Islet precursor cell (in vitro differentiated cells): ENCODE measurements at places on chromosomes 13 and 19.

DNA sequence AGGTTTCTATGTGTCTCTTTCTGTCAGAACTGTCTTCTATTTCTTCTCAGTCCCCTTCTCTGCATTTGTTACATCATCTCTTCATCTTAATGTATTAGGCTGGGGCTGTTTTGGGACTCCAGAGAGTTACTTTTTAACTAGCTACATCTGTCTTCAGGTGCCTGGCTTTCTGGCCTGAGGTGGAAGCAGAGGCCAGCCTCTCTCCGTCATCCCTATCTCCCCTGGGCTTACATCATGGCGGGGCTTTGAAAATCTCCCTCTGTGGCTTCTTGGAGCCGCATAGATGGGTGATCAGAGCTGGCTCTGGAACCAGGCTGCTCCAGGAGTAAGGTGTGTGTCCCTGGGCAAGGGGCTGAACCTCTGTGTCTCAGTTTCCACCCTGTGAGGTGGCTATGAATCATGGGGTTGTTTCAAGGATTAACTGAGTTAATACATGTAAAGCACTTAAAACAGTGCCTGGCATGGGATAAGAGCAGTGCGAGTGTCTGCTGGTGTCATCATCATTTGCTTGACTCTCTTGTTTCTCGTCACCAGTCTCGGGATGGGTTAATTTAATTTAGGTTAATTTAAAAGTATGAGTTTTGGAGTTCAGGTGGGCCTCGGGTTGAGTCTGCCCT lies 2.0 kb downstream of the EPN1 start:
- no peak for DNase-seq

DNA sequence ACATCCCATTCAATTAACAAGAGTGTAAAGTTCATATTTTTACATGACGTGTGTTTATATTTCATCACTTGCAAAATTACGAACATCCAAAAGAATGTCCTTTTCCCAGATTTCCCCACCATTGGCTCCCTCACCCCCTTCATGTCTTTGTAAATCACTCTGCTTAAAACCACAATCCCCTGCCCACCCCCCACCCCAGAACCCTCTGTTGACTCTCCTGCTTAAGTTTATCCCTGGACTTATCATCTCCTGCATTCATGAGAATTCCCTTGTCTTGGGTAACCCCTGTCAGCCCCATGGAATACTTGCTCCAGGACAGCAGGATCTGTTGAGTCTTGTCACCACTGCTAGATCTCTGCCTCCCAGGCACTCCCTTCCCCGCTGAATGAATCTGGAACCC lies 109.9 kb downstream of the COL4A1 start:
- no peak for DNase-seq

- peak; percentile 60 for DNase-seq
Measured at GRCh38 chr13:40333226-40333625, 333.2 kb downstream of the FOXO1 start.

- no peak for DNase-seq
Measured at GRCh38 chr13:27257648-27258253, 6.4 kb downstream of the RPL21 start.

GRCh38 chr13:48579165-48579918 lies 46.5 kb upstream of the RCBTB2 start:
- DNase-seq, result no peak

DNA sequence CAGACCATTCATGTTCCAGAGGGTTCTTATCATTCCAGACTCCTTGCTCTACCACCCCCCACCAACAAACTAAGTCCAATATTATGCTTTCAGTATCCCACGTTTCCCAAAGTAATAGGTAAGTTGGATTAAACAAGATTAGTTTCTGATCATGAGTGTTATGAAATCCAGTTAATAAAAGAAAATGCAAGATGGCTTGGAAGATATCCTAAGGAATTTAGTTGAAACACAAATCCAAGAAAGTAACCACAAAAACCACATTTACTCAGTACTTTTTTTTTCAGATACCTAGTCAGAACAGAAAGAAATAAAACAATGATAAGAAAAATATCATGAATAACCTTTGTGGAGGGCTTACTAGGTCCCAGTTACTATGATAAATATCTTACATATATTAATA lies 119.4 kb upstream of the MIR17HG start:
- DNase-seq, result no peak

DNA sequence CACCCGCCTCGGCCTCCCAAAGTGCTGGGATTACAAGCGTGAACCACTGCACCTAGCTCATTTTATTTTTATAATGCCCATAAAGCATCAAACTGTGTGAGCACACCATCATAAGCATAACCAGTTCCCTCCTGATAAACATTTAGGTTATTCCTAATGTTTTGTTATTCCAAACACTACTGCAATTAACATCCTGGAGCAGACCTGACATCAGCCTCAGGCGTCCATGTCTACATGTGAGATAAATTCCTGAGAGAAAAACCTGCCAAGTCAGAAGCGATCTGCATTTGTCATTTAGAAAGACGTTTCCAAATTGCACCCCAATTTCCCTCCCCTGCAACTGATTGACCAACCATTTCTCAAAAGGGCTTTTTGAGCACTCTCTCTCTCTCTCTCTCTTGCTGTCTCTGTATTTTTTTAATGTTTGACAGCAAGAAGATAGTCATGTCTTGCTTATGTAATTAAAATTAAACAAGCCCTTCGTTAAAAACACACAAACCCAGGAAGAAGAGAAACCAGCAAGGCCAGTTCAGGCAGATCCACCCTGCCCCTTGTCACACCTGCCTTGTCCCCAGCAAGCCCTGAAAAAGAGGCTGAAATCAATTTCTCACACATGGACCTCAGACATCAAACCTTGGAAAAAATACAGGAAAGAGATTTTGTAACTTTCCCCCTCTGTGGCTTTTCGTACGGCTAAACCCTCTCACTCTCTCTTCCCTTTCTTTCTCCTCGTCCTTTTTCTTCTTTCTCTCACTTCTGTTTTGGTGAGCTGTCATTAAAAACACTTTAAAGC lies 9.9 kb downstream of the LYPD3 start:
- no peak for DNase-seq

DNA sequence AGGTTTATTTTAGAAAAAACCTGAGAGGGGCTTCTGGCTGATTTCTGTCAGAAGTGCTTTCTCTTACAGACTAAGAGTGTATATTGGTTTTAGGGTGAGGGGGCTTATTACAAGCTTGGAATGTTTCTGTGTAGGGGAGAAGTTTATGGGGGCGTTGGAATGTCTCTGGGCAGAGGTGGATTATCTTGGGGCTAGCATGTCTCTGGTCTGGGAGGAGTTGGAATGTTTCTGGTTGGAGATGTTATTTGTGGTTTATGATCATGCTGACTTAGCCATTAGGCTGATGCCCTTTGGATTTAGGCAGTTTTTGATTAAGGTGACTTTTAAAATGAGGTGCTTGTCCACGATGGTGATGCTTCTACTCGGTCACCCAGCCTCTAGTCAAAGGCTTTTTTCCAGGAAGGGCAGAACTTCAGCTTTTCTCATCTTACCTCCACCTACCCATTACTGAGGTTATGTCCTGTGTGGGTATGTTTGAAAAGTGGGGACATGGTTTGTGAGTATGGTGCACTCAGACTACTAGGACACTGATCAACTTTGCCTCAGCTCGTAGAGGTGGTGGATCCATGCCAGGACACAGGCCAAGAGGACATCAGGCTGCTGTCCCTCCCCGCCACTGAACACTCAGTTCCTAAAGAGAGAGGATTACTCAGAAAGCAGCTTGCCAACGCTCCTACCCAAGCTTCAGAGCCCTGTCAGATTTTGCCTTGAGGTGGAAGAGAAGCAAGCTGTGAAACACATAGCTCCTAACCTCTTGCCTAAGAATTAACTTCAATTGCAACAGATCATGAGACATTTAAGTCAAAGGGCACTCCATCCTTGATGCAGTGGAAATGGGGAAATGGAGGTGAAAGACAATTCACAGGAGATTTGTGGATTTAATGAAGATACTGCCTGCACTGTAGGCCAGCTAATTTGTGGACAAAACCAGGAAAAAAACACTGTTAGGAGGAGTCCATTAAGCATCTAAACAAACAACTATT lies 63.6 kb downstream of the ZNF44 start:
- DNase-seq, result no peak

DNA sequence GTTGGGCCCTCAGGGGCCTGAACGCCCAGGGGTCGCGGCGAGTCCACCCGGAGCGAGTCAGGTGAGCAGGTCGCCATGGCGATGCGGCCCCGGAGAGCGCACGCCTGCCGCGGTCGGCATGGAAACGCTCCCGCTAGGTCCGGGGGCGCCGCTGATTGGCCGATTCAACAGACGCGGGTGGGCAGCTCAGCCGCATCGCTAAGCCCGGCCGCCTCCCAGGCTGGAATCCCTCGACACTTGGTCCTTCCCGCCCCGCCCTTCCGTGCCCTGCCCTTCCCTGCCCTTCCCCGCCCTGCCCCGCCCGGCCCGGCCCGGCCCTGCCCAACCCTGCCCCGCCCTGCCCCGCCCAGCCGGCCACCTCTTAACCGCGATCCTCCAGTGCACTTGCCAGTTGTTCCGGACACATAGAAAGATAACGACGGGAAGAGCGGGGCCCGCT lies at the start of gene CCNA1:
Gene CCNA1, plus strand, starts transcription at position 390 of the 439 bp plus-strand sequence. CDS start 562 bp downstream, outside the sequence.
- DNase-seq, result peak; percentile 75

DNA sequence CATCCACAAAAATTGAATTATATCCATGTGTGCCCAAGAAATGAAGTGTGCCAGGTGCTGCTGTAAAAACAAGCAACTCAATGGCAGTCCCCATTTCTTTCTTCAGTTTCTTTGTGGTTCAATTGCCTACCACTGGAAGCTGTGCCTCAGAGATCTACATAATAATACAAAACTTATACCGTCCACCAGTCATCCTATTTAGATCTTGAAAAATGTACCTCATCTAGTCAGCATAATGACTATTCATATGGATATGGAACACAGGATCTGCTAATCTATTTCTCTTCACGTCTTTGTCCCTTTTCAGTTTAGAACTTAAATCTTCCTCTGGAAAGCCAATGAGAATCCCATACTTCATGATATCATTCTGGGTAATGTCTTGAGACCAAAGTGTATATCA lies 648.5 kb downstream of the PCDH9 start:
- DNase-seq, result no peak

GRCh38 chr13:48303359-48304142 lies at the start of gene RB1:
TSS of gene RB1 (plus strand) at chr13:48303751. CDS start at chr13:48303913, 162 bp downstream.
- peak; percentile 85 for DNase-seq

GRCh38 chr13:85334187-85334586 lies 465.0 kb downstream of the SLITRK6 start:
- DNase-seq, result no peak

- no peak for DNase-seq
Measured at GRCh38 chr13:26941345-26942174, 181.0 kb upstream of the GPR12 start.
